ENCODE measurements at places on chromosomes 7 and 10.

DNA sequence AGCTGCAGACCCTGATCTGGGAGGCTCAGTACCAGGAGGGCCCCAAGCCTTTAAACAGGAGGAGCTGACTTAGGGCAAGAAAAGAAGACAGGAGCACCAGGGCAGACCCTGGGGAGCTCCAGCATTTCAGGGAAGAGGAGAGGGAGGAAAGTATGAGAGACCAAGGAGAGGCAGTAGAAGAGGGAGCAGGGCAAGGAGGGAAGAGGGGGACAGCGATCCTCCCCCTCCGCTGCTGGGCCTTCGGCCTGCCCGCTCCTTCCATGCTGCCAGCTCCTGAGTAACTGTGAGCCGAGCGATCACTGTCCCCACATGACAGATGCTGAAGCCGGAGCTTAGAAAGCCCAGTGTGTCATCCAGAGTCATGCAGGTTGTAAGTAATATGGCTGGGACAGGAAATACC lies 65.9 kb downstream of the ALOX5 start:
- no peak for DNase-seq

- DNase-seq, result no peak
Measured at GRCh38 chr10:132151286-132151950, 35.3 kb upstream of the DPYSL4 start.

- DNase-seq, result no peak
Measured at GRCh38 chr10:12637649-12638048, 288.3 kb downstream of the CAMK1D start.

GRCh38 chr7:133394369-133394768 lies 141.5 kb downstream of the EXOC4 start:
- no peak for DNase-seq

- DNase-seq, result no peak
Measured at GRCh38 chr10:36269222-36269621, 627.1 kb upstream of the FZD8 start.

DNA sequence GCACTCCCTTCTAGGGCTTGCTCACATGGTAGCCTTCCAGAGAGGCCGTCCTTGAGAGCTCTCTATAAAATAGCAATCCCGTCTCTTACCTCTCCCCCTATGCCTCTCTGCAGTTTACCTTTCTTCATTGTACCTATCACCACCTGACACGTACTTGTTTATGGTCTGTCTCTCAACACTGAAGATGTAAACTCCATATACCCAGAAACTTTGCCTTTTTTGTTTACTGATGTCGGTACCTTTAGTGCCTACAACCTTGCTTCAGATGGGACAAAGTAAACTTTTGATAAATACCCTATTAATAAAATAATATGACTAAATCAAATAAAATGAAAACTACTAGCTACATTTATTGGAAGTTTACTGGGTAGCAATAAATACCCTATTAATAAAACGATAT lies 220.6 kb downstream of the GPAM start:
- DNase-seq, result no peak

- DNase-seq, result no peak
Measured at GRCh38 chr10:17365402-17365801, 89.0 kb downstream of the ST8SIA6 start.

GRCh38 chr7:16655394-16655793 lies 9.4 kb downstream of the BZW2 start:
- no peak for DNase-seq

DNA sequence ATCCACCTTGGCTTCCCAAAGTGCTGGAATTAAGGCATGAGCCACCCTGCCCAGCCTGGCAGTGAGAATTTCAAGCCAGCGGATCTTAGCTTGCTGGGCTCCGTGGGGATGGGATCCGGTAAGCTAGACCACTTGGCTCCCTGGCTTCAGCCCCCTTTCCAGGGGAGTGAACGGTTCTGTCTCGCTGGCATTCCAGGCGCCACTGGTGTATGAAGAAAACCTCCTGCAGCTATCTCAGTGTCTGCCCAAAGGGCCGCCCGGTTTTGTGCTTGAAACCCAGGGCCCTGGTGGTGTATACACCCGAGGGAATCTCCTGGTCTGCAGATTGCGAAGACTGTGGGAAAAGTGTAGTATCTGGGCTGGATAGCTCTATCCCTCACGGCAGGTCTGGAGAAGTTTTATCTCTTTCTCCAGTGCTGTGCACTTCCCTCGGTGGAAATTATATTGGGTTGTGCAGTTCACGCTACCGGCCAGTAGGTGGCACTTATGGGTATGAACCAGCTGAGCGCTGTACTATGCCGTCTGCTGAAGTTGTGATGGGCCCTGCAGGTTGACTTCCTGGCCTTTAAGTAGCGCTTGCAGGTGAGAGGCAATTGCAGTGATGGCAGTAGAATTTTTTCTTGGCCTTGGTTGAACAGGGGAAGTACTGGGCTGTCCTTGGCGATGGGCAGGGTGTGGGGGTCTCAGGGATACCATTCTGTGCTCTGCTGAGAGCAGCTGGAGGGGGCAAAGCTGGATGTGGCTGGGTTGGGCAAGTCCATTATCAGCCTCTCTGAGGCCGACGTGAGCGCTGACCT lies 138.0 kb upstream of the MTPN start:
- DNase-seq, result peak; percentile 56

DNA sequence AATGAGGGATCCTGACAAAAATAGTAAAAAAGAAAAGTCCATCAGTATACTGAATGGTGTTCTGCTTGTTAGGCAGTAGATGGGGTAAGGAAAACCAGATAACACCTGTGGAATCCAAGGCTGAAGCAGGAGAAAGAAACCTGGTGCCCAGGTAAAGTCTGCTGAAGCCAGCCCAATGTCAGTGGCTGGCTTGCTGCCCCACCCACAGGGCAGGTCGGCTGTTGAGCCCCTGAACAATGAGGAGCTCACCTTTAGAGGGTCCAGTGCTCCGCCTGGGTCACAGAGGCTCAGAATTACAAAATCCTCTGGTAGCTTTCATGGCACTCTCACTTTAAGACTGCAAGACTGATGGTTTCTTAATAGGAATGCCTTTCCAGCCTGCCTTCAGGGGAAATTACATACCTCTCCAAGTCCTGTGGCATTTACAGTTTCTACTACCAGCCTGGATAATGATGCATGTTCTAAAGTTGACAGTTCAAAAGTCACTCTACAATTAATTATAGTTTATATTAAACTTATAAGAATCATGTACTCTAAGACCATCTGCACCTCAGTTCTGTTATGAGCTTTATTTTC lies 23.8 kb downstream of the DHX32 start:
- no peak for DNase-seq

DNA sequence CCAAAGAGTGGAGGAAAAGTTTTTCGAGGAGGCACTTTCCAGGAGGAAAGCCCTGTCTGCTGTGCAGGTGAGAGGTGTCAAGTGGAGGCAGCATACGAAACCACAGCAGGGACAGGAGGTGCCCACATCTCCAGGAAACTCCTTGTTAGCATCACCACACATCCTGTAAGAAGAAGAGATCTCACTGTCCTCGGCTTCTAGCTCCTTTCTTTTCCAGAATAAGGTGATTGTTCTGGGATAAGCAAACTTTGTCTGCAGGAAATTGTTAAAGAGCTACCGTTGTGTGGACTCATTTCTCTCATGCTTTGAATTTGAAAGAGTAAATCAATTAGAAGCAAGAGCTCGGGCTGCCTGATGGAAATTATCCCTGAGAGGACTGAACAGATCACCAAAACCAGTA lies 269.4 kb downstream of the CXCL12 start:
- DNase-seq, result no peak

- no peak for DNase-seq
Measured at GRCh38 chr10:24965051-24965450, 12.6 kb upstream of the PRTFDC1 start.

- no peak for DNase-seq
Measured at GRCh38 chr10:9863559-9864121, 1154.0 kb upstream of the CELF2 start.

DNA sequence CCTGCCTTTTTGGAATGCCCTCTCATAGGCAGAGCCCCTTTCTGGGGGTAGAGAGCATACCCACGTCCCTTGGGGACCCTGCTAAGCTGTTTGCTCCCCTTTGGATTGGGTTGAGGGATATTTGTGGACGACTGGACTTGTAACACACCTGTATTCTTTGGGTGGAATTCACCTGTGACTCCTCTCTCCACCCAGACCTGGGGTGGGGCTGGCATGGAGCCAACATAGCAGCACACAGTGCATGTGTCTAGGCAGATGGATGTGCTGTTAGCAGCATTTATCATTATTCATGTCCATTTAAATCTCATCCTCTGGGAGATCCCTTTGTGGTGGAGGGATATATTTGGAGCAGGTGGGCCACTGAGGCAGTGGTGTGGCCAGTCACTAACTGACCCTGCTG lies 51.0 kb downstream of the CDH23 start:
- no peak for DNase-seq

DNA sequence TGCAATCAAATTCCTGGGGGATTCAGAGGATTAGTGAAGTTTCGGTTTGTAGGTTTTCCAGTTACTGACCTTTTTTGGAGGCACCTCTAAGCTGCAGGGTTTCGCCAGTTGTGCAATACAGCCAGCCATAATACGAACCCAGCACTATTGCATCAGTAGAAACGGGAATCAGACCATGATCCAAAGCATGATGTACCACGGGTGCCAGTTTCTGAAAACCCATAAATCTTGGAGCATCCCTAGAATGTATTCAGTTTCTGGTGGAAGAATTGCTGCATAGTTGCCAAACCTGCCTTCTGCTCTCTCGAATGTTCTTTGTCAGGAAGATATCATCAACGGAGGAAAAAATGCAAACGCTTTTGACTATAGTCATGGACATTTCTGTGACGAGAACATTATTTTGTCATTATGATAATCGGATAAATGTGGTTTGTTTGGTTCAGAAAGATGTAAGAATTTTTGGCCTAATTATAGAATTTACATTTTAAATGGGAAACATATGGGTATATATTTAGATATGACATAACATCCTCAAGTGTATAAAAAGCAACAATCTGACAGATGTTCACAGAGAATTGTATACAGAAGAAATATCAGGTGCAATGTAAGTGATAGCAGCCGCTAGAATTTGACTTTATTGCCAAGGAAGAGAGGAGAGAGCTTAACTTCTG lies 186.2 kb upstream of the PRKCQ start:
- DNase-seq, result no peak

DNA sequence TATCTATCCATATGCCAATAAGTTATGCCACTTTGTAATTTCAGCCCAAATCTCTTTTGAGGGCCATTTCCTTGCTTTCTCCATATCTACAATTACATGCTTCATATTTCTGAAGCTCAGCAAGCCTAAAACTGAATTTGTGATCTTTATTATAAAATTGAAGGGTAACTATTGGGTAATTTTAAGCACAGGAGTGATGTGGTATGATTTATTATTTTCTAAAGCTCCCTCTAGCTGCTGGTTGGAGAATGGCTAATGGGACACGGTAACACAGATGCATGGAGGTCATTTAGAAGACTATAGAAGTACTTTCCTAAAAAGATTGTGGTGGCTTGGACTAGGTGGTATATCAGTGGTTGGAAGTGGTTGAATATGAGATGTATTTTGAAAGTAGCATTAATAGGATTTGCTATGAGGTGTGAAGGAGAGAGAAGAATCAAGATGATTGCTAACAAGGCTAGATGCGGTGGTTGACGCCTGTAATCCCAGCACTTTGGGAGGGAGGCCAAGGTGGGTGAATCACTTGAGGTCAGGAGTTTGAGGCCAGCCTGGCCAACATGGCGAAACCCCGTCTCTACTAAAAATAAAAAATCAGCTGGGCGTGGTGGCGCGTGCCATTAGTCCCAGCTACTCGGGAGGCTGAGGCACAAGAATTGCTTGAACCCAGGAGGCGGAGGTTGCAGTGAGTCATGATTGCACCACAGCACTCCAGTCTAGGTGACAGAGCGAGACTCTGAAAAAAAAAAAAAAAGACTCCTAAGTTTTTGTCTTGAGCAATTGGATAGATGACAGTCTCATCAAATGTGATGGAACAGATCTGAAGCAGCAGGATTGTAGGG lies 13.9 kb downstream of the KLHDC10 start:
- DNase-seq, result peak; percentile 40

DNA sequence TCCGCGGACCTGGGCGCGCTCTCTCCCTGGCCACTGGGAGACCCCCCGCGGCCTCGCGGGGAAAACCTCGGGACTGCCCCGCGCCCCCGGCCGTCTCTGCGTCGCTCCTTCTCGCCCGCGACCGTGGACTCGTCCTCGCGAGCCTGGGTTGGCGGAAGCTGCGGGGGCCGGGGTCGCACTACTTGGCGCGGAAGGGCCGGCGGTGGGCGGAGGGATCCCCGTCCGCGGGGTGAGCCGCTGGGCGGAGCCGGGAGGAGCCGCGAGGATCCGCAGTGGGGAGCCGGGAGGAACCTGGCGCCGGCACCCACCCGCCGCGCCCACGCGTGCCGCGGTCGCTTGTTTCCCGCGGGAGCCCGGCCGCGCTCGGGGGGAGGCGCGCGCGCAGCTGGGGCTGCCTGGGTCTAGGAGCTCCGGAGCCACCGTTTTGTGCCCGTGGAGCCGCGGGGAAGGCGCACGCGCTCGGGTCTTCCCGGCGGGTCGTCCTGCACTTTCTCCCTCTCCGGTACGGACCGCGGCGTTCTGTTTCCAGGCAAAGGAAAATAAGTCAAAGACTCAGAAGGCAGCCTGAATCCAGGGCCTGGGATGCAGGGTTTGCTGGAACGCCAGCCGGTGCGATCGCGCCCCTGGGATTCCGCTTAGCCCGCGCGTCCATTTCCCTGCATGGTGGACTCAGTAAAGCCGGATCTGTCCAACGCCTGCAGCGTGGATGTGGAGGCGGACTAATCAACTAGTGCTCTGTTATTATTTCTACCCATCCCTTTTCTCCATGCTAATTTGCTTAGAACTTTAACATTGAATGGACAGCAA lies 28.7 kb upstream of the KMT2C start:
- peak; percentile 77 for DNase-seq

GRCh38 chr10:115947104-115947503 lies 325.9 kb downstream of the GFRA1 start:
- peak; percentile 88 for DNase-seq

DNA sequence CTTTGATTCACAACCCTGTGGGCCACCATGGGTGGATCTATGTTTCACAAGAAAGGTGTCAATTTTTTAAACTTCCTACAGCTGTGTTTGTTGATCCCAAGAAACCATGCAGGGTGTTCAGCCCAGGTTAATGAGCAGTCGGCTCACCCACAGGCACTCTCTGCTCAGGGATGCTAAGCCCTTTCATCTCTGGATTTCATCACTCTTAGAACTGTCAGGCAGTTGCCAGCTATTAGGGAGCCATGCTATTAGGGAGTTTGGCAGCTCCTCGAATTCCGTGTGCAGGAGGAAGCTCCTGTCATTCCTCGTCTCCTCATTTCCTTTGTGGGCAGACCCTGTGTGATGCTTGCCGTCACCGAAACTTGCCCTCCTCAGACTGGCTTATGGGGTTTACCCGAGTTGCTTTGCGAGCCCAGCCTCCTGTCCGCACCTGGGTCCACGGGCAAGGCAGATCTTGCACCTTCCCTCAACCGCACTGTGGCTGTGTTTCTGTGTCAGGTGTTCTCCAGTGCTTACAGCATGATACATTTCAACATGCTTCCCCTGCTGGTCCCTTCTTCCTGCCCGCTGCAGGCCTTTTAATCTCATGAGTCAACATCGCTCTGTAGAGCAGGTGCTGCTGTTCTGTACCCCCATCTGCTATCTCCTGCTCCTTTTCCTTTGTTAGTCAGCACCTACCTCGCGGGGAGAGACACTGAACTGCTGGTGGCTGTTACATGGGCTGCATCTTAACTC lies 509.8 kb downstream of the SUGCT start:
- DNase-seq, result no peak

- peak; percentile 71 for DNase-seq
Measured at GRCh38 chr7:92699560-92699959, 109.4 kb upstream of the FAM133B start.

- DNase-seq, result peak; percentile 66
Measured at GRCh38 chr7:150986099-150986512, 4.7 kb upstream of the NOS3 start.

- DNase-seq, result no peak
Measured at GRCh38 chr10:70932392-70933196, 44.2 kb upstream of the PCBD1 start.
